ENCODE measurements at places on chromosomes 2 and 18.
A peak's percentile ranks its signal among the peaks of the same experiment; 100 is the strongest.

DNA sequence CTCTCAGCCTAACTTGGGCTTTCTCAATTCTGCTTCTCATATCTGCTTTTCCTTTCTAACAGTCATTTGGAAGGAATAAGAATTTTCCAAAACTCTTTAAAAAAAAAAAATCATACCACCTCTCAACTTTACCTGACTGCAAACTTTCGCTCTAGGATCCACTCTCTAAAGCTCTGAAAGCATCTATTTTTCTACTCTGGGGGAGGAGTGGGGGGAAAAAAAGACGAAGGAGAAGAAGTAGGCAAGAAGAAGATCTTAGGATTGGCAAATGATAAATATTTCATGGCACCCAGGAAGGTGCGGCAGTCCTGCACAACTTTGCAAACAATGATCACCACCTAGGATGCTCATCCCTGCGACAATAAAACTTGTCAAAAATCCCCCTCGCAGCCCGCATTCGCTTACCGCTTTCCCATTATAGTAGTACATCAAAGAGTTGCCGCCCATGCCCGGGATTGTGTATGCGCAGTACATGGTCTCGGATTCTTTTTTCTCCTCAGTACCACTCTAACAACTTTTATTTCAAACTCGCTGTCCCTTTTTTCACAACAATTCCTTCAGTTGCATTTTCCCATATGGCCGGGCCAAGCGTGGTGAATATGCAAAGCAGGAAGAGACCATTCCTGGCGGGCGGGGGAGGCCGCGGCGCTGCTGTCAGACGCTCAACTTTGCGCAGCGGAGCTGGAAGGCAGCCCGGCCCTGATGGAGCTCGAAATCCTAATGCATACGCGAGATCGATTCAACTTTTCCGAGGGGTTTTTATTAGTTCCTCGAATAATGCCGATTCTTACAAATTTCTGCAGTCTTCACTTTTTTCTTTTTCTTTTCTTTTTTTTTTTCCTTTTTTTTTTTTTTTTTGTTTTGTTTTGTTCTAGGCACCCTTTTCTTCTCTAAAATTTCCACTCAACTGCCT lies 266.5 kb downstream of the TCF4 start:
- DNase-seq, result peak; percentile 59

DNA sequence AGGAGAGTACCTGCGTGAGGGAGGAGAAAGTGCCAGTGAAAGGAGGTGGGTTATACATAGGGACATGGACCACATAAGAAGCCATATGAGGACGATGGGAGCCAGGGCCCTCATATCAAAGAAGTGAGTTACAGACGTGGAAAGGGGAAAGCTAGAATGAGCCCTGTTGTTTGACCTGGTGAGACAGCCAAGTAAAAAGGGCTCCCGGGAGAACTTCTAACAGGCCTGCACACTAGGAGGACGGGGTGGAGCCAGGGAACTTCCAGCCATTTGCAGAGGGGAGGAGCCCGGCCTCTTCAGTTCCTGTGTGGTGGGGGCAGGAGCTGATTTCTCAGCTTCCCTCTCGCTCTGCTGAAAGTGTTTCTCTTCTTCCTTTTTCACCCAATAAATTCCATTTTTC lies 84.1 kb upstream of the SLC66A3 start:
- peak; percentile 24 for DNase-seq

DNA sequence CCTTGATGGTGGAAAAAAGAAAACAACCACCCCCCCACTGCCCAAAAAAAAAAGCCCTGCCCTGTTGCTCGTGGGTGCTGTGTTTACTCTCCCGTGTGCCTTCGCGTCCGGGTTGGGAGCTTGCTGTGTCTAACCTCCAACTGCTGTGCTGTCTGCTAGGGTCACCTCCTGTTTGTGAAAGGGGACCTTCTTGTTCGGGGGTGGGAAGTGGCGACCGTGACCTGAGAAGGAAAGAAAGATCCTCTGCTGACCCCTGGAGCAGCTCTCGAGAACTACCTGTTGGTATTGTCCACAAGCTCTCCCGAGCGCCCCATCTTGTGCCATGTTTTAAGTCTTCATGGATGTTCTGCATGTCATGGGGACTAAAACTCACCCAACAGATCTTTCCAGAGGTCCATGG lies 28.0 kb downstream of the MAL start:
- DNase-seq, result no peak

GRCh38 chr2:122663620-122664019 lies 908.2 kb downstream of the TSN start:
- no peak for DNase-seq

- DNase-seq, result no peak
These were observed 4.9 kb downstream of the QPCT start for GRCh38 chr2:37349231-37349860.

- no peak for DNase-seq
These were observed 108.4 kb downstream of the POLR1A start for GRCh38 chr2:85997017-85997970.

DNA sequence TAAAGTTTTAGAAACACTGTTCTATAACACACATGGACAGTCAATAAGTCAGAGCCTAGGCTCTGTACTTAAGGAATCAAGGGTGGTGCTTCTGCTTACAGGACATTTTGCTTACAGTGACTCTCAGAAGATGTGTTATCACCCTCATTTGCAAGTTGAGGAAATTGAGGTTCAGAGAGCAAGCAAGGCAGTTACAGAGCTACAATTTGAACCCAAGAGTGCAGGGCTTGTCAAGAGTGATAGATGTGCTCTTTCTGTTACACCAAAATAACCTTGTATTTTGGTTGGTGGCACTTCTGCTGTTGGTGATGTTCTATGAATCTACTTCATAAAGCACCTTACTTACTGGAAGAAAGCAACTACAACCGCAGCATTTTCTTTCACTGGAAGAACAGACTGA lies 170.2 kb downstream of the THADA start:
- no peak for DNase-seq

DNA sequence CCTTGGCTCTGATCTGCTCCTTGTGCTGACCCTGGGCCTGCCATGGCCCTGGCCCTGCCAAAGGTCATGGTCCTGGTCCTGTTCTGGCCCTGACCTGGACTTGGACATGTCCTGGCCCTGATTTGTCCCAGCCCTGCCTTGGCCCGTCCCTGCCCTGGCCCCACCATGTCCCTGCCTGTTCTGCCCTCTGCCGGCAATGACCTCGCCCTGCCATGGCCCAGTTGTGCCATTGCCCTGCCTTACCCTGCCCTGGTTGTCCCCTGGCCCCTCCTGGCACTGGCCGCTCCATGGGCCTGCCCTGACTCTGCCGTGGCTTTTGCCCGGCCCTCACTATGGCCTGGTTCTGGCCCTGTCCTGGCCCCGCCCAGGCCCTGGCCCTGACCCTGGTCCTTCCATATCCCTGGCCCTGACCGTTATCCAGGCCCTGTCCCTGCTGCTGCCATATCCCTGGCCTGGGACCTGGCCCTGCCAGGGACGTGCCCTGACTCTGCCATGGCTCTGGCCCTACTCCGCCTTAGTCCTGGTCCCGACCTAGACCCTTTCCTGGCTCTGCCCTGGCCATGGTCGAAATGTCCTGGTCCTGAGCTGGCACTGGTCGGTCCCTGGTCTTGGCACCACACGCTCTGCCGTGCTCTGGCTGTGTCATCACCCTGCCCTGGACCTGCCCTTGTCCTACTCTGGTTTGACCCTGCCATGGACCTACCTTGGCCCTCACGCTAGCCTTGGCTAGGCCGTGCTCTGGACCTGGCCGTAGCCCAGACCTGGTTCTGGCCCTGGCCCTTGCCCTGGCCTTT lies 6.8 kb upstream of the ANKRD62 start:
- no peak for DNase-seq

GRCh38 chr18:59993560-59993959 lies 93.8 kb downstream of the PMAIP1 start:
- DNase-seq, result no peak

DNA sequence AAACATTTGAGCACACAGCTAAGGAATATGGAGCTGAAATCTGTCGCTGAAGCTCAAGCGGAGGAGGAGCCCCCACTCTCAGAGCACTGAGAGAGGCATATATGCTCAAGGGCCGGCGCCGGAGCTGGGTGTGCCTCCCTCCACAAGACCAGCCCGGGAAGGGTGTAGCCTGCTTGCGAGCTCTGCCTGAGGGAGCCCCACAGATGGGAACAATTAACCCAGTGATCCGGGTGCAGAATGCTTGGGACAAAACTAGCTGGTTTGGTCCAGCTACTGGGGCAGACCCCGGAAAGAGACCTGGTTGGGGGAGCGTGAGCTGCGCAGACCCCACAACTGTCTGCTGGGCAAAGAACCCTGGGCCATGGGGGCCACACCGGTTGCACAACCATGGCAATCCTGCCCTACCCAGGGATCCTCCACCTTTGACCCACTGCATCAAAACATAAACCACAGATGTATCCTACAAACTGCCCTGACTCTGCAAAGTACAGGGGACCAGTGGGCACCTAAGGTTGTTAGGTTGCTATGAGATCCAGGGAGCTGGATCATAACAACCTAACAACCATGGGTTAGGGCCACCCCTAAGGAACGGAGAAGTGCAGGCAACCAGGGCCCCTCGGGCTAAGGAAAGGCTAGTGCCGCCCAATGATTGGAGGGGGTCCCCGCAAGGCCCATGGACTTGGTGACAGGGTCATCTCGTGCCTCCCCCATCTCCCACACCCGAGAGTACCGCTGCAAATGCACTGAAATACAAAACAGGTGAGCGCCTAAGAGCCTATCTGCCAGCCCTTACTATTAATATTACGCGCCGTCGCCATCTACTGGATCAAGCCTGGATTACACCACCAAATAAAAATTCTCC lies 53.4 kb upstream of the SCN1A start:
- peak; percentile 38 for DNase-seq

GRCh38 chr2:45104429-45104828 lies 95.2 kb upstream of the SIX2 start:
- no peak for DNase-seq

DNA sequence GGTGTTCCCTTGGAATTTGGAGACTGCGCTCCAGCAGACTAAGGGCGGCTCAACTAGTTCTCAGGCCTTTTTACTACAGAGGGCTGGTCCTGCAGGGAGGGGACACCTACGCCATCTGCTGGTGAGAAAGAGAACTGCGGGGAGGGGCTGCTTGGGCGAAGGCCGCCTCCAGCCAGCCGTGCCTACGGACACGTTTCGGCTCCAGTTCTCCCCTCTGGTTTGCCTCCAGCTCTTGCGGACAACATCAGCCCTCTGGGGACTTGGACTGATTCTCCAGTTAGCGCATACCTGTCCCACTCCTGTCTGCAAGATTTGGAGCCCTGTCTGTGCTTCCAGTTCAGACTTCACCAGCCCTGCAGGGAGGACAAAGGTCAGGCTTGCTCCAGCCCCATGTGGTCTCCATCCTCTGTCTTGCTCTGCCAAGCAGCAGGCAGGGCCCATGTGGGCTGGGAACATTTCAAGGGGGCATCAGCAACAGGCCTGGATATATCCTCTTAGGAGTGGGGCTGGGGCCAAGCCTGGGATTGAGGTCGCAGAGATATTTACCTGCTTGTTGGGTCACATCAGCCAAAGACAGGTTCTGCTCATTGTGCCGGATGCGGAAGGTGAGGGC lies 10.3 kb downstream of the PTPRN start:
- DNase-seq, result peak; percentile 92

- DNase-seq, result no peak
These were observed 1606.3 kb downstream of the SUCLG1 start for GRCh38 chr2:82852787-82853186.

GRCh38 chr2:66445925-66446871 lies 11.3 kb downstream of the MEIS1 start:
- no peak for DNase-seq

GRCh38 chr2:236673126-236673822 lies 103.6 kb downstream of the ACKR3 start:
- no peak for DNase-seq

DNA sequence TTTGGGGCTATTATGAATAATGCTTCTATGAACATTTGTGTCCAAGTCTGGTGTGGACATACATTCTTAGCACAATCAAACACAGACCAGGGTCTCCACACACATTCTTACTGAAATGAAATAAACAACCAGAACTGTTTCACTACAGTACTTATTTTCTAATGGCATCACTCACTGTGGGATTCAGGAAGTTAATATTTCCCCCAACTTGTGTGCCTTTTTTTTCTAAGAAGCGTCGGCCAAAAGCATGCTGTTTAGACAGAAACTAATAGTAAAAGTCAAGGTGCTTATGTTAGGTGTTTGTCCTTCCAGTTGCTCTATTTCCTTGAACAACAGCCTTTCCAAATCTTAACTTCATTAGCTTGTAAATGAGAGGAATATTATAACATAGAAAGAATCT lies 117.6 kb downstream of the DOCK10 start:
- no peak for DNase-seq

DNA sequence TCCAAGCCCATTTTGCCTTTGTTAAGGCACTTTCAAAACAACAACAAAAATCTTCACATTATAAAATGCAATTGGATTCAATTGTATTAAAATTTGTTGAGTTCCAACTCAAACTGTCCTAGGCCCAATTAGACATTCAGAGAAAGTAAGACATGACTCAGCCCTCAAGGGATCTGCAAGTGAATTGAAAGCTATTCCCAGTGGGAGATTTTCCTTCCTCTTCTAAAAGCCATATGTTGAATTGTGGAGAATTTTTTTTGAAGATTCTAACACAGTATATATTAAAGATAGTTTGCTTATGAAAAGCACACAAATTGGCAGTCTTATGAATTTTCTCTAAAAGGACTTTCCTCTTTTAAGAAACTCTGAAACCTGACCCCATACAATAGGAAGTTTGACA lies 268.0 kb upstream of the PARD3B start:
- no peak for DNase-seq

DNA sequence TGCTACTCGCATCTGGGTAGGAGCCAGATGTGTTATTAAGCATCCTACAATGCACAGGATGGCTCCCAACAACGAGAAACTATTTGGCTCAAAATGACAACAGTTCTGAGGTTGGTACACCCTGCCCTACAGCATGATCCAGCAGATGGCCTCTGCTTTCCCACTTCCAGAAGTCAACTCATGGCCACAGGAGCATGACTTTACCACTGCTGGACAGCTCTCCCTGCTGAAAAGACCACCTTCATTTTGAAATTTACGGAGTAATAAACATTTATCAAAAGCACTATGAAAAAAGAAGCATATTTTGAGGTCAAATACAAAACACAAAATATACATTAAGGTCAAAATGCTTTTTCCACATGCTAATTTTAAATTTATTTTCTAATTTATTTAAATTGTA lies 13.7 kb downstream of the NXPH2 start:
- no peak for DNase-seq

GRCh38 chr2:107062173-107062572 lies 176.2 kb upstream of the ST6GAL2 start:
- no peak for DNase-seq

DNA sequence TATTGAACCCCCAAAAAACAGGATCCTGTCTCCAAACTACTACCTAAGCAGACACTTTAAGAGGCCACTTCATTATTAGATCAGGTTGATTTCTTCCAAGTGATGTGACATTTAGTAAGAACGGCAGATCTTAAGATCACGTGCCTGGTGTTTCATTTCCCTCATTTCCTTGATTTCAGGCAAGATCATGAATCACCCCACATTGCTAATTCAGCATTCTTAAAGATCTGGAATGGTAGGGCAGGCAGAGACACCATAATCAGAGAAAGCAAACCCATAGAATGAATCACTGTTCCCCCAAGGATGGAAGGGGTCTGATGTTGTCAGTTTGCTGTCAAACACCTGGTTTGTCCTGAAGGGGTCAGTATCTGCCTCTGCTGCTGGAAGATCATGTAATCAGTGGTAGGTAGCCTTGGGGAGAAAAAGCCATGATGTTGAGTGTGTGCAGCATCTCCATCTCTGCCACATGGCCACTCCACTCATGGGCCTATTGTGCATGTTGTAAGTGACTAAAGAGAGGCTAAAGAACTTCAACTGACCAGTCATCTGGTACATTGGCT lies 133.9 kb downstream of the ARHGAP15 start:
- DNase-seq, result peak; percentile 29

- DNase-seq, result no peak
These were observed 104.6 kb downstream of the VIT start for GRCh38 chr2:36801088-36801487.
